Left cardiac atrium (tissue), 4 donors: ENCODE measurements at places on chromosomes 12 and 14. TPM values are rescaled to one million over a fixed set of nuclear protein-coding genes. Genes with fewer than 3 reads are reported as not detected.
A peak's percentile ranks its signal among the peaks of the same experiment; 100 is the strongest.

Gene MYH7
- 175 TPM for total RNA-seq

Gene RNASE3
- total RNA-seq: not detected

Gene UNC79
- 0.21 TPM for total RNA-seq

Gene RDH11
- 18.3 TPM for total RNA-seq

DNA sequence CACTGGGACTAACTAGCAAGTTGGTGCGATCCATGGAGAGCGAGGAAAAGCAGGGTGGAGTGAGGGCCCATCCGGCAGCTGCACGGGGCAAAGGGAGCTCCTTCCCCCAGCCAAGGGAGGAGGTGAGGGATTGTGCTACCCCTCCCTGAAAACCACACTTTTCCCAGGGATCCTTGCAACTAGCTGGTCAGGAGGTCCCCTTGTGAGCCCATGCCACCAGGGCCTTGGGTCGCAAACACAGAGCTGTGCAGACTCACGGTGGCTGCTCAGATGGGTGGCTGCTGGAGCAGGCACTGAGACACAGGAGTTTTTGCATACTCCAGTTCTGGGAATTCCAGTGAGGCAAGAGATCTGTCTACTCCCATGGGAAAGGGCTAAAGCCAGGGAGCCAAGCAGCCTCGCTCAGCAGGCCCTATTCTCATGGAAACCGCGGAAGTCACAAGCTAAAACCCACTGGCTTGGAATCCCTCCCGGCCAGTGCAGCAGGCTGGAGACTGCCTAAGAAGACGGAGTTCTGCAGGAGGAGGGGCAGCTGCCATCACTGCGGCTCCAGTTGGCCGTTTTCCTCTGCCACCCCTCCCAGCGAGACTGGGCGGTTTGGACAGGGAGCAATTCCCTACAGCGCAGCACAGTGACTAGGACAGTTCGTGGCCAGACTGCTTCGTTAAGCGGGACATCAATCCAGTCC lies 10.9 kb upstream of the ZNF705A start:
- peak; percentile 54 for DNase-seq

- DNase-seq: no peak
These were observed 170.0 kb downstream of the ZFP36L1 start for GRCh38 chr14:68622856-68623255.

DNA sequence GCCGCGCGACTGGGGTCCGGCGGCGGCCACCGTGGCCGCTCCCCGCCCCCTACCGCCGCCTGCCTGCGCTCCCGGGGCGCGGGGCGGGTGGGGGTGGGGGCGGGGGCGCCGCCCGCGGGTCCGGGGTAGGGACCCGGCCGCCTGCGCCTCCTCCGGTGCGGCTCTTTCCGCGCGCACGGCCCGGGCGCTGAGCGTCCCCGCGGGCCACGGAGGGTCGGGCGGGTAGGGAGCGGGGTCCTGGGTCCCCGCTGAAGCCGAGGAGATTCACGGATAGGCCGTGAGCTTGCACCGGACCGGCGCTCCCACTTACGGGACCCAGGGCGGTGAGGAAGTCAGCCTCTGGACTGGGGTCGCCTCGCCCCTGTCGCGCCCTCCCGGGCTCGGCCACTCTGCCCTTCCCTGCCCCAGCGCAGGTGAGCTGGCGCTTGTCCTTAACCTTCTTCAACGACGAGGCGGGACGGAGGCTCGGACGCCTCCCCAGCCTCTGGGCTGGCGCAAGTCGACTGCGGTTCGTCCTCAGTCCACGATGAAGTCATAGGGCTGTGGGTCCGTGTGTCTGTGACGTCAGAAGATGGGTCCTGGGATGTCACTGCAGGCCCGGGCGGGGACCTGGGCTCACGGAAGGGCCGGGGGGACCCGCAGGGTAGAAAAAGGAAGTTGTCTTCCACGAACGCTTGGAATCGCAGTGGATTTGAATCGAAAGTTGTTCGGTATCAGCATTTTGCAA lies 514 bp downstream of the FBXO34 start:
- DNase-seq: peak; percentile 77

GRCh38 chr14:64591809-64592208 lies 42.0 kb downstream of the PPP1R36 start:
- DNase-seq: no peak

- no peak for DNase-seq
These were observed 3.1 kb upstream of the CHPT1 start for GRCh38 chr12:101694297-101694848.

GRCh38 chr12:84911271-84912197 lies 1.1 kb downstream of the SLC6A15 start:
- no peak for DNase-seq

DNA sequence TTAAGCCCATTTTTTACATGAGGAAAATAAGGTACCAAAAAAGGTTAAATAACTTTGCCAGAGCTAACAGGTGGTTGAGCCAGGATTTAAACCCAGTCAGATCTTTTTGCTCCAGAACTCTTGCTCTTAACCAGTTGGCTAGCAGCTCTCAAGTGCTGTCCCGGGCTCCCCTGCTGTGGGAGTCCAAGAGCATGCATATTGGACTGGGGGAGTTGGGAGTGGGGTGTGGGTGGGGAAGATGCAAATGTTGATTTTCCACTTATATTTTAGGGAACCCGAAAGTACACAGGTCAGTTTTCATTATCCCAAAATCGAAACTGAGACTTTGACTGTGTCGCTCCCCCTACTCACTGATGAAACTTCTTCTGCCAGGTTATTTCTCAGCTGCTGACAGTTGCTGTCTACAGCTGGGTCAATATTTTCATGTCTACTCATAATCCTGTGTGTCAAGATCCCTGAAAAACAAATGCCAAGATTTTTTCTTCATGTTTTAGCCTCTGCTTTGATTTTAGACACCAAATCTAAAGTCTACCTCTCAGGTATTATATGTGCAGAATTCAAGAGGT lies 172.3 kb upstream of the TMPO start:
- no peak for DNase-seq

DNA sequence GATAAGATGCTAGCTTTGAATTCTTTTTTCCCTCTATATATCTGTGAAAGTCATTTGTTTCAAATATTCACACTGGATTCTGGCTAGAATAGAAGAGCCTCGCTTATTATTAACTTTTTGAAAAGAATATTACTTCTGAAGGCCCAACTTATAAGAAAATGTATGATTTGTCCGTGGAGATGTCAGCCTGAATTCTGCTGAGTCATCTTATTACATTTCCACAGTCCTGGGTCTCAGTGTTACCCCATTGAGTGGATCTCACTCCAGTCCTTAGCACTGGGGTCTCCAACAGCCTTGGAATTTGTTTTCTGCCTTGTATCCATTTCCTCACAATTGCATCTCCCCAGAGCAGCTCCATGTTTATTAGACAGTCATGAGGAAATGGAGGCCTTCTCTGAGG lies 907.9 kb downstream of the VRK1 start:
- DNase-seq: no peak
